ENCODE measurements at places on chromosomes 6 and 20.

DNA sequence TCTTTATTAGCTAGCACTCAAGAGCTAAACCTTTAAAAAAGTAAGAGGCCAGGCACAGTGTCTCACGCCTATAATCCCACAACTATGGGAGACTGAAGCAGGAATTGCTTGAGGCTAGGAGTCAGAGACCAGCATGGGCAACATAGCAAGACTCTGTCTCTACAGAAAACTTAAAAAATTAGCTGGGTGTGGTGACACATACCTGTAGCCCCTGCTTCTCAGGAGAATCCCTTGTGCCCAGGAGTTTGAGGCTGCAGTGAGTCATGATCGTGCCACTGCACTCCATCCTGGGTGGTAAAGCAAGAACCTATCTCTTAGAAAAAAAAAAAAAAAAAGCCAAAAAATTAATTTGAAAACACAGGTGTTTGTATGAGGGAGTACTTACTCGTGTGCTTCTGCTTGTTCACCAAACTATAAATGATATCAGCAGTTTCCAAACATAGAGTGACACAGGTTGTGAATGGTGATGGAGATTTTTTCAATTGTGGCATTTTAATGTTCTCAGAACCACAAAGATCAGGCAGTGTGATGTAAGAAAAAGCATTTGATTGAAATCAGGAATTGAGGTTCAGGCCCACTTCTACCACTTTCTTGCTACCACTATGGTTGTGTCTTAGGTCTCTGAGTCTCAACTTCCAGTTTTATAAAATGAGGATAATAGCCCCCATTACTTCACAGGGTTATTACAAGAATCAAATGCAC, 104.9 kb downstream of the FOXO3 start:
- DNase-seq = no peak

GRCh38 chr6:29945281-29945820, 3.0 kb downstream of the HLA-A start:
- no peak for DNase-seq

- no peak for DNase-seq
Observed at GRCh38 chr6:31130751-31131150, 8.1 kb downstream of the PSORS1C2 start.

GRCh38 chr20:61678437-61678836, 387.2 kb downstream of the TAF4 start:
- no peak for DNase-seq

- DNase-seq = no peak
Observed at GRCh38 chr6:125169058-125169457, 15.5 kb downstream of the TPD52L1 start.

- no peak for DNase-seq
Observed at GRCh38 chr6:114055349-114055748, 84.4 kb upstream of the HDAC2 start.

DNA sequence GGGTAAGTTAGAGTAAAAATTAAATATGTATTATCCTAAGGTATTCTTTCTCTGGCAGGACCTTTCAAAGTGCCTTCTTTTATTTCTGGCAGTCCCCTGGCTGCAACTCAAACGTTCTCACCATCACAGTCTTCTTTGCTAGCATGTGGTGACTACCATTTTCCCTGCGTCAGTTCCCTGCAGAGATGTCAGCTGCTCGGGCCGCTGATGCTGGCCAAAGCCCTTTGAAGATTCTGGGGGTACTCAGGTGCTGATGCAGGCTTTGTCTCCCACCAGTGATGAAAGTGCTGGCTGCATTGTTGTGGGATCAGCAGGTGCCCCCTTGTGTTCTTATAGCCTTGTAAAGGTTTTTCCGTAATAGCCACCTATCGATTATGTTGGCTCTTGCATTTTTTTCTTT, 140.1 kb downstream of the BTBD3 start:
- DNase-seq = no peak

DNA sequence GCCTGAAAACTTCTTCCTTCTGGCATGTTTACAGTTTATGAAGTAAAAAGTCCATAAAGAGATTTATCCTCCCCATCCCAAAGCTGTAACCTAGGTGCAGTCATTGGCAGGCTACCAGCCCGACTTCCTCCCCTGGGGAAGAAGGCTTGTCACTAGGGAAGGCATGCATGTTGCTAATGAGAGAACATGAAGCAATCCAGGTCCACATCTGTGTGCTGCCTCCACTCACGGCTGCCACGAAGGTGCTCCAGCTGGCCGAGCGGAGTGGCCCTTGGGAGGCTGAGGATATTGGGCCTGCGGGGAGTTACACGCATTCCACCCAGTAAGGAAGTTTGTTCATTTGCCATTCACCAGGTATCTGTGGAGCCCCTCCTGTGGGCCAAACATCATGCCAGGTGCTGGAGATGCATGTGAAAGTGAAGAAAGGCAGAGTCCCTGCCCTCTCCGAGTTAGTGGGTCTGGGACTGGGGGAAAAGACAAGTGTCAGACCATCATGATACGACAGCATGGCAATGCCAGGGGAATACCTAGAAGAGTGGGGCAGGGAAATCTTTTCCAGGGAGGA, 257.0 kb downstream of the NRN1 start:
- DNase-seq = no peak

- no peak for DNase-seq
Observed at GRCh38 chr6:31355583-31355948, 1.4 kb downstream of the HLA-B start.

DNA sequence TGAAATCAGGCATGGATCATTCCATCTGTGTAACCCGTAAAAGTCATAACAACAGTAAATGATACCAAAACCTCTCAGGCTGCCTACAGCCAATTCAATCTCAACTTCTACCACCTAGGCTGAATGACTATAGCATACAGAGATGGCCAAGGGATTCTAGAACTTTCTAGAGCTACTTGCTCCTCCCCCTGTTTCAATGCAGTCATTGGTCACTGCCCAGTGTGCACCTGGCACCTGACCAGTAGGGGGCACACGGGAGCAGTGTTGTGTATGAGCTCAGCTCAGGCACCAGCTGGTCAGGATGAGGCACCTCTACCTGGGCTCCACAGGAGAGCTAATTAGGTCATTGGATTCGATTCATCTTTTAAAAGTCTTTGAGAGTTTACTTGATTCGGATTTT, 86.2 kb downstream of the PLEKHG1 start:
- no peak for DNase-seq

GRCh38 chr6:167697316-167697715, 129.4 kb upstream of the AFDN start:
- no peak for DNase-seq

GRCh38 chr6:67009818-67010217, 1302.8 kb upstream of the EYS start:
- DNase-seq = no peak

DNA sequence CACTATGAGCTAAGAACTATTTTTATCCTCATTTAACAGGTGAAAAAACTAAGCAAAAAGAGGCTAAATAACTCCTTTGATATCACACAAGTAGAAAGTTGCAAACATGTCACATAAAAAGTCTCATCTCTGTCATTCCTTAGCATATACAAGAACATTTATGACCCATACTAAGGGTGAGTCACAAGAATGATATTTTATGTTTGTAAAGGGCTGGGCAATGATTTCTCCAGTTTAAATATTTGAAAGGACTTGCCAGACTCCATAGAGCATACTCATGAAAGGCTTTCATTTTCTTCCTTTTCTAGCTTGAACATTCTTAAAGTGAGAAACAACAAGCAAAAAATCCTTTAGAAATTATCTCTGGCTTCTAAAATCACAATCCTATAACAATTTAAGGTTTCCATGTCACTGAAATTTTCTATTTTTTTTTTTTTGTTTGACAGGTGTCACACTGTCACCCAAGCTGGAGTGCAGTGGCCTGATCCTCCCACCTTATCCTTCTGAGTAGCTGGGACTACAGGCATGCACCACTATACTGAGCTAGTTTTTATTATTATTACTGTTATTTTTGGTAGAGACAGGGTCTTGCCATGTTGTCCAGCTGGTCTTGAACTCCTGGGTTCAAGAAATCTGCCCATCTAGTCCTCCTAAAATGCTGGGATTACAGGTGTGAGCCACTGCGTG, 338.0 kb upstream of the KHDRBS2 start:
- DNase-seq = no peak

- no peak for DNase-seq
Observed at GRCh38 chr20:10953437-10953836, 279.6 kb upstream of the JAG1 start.

DNA sequence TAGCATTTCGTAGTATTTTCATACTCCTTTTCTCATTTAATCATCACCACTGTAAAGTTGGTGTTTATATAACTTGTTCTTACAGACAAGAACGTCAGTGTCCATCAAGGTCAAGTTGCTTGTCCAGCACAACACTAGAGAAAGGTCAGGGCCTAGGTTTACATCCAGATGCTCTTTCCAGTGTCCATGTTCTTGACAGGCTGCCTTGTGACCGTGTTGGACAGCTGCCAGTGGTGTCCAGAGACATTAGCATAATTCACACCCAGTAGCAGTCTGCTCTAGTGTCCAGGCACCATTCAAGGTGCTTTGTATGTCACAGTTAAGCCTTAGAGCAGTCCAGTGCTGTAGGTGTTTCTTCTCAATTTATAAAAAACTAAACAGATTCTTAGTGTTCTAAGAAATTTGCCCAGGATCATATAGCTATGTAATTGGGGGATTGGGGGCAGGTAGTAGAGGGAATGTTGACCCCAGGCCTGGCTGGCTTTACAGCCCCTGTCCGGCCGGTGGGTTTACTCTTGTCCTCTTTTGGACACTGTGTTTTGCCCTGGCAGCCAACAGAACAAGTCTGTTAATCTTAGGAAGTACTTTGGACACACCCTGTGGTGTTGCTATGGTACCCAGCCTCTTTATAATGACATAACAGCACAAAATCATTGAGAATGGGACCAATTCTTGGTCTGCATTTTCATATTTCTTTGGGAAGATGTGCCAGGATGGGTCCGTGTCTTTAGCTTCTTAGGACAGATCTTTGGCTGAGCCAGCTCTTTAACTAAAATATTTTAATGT, 8.0 kb downstream of the STK35 start:
- no peak for DNase-seq

- DNase-seq = no peak
Observed at GRCh38 chr6:133017581-133017980, 203.2 kb downstream of the RPS12 start.

DNA sequence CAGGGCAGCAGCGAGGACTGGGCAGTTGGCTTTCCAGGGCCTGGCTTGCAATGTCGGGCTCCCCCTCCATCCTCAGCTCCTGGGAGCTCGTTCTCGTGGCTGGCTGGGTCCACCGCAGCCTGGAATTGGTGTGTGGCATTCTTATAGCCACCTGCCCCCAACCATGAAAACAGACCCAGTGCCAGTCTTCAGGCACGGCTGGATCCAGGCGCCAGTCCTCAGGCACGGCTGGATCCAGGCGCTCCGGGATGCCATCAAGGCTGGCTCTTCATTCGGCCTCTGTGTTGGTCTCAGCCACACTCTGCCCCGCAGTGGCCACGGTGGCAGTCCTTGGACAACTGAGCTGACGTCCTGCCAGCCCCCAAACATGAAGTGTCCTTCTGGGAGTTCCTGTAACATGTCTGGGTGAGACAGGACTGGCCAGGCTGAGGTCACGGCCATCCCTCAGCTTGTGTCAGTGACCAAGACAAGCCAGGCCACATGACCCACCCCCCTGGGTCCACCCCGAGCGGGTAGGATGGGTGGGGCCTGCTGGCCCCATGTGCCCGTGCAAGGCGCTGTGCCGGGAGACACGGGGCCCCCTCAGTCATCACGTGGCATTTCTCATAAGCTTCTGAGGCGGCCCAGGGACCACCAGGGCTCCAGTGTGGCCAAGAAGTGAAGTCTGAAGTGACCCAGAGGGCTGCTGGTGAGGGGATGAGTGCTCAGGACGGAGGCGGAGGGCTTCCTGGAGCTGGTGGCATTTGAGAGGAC, 99.0 kb downstream of the TAF4 start:
- no peak for DNase-seq

DNA sequence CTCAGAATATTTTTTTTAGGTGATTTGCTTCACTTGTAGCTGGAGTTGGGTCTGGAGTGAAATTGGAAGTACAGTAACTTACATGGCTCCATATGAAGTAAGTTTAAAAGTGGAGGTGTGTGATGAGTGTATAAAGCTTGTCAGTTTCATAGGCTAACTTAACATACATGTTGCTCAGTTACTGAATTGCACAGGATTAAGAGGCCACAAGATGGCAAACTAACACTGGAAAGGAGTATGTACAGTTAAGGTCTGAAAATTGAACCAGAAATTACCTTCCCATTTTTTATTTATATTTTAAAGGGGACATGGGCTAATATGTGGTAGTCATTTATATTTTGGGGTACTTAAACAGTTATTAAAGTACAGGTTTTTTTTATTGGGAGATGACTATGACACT, 45.3 kb upstream of the SMIM8 start:
- DNase-seq = no peak

- DNase-seq = no peak
Observed at GRCh38 chr6:33794910-33795623, 6.1 kb upstream of the LEMD2 start.

GRCh38 chr6:141152951-141153350, 979.8 kb upstream of the GJE1 start:
- DNase-seq = peak; percentile 22

- DNase-seq = no peak
Observed at GRCh38 chr6:121531658-121532169, 96.3 kb downstream of the GJA1 start.

- no peak for DNase-seq
Observed at GRCh38 chr6:140311146-140311545, 936.7 kb upstream of the CITED2 start.

DNA sequence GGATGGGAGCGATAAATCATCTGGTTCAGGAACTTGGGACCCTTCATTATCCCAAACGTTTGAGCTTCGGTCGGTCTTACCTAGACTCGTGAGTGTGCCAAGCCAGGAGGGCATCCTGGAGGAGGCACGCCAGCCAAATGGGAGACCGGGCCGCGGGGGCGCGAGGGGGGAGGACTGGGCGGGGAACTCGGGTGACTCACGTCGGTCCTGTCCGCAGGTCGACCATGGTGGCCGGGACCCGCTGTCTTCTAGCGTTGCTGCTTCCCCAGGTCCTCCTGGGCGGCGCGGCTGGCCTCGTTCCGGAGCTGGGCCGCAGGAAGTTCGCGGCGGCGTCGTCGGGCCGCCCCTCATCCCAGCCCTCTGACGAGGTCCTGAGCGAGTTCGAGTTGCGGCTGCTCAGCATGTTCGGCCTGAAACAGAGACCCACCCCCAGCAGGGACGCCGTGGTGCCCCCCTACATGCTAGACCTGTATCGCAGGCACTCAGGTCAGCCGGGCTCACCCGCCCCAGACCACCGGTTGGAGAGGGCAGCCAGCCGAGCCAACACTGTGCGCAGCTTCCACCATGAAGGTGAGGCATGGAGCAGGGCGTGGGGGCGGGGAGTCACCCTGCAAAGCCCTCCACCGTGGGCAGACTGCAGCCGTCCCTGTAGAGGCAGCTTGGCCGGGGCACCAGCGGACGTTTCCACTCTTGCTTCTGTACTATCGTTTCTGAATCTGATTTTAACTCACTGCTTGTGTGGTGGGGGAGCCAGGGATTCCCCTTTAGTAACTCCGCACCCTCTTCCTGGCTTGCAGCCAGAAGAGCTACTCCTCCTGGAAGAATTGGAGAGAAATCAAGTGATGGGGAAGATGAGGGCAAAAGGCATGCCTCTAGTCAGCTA, 2.7 kb downstream of the BMP2 start:
- DNase-seq = no peak

DNA sequence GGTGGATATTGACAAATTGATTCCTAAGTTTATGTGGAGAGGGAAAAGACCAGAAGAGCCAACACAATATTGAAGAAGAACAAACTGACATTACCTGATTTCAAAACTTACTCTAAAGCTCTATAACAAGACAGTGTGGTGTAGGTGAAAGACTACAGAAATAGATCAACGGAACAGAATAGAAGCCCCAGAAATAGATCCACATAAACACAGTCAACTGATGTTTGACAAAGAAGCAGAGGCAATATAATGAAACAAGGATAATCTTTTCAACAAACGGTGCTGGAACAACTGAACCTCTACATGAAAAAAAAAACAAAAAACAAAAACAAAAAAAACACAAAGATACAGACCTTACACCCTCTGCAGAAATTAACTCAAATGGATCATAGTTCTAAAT, 50.2 kb downstream of the MAP3K5 start:
- no peak for DNase-seq

All from HFF-Myc (cell line).